ENCODE measurements at places on chromosomes 6 and 20.

- DNase-seq = no peak
Measured at GRCh38 chr20:9610665-9611064, 96.3 kb downstream of the LAMP5 start.

- DNase-seq = no peak
Measured at GRCh38 chr6:16271428-16271827, 33.0 kb downstream of the GMPR start.

DNA sequence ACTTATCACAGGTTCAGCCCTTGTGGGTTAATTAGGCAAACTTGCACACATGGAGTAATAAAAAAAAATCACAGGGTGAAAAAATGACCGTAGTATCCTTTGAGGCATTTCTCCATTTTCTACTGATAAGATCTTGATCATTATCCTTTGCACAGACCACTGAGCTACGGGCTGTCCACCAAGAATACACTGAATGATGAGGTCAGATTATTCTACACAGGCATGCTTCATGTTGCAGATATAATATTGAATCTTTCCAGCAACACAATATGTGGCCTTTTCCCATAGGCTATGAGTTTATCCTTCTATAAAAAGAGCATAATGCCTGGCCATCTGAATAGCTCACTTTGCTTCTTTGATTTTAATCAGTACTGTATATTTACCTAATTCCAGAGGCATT, 168.9 kb downstream of the FRK start:
- no peak for DNase-seq

GRCh38 chr6:119326291-119327005, 23.1 kb downstream of the MAN1A1 start:
- DNase-seq = no peak

DNA sequence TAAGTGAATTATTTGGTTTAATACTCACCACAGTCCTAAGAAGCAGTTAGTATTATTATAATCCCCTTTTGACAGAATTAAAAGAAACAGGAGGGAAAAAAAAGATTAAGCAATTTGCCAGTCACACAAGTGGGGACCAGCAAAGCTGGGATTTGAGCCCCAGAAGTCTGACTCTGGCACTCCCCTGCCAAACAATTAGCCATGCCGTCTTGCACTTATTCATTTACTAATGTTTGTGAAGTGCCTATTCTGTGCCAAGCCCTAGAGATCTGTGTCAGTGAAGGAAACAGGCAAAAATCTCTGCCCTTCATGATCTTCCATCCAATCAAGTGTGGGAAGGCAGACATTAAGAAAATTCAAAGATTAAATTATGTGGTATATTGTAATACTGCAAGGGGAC, 126.0 kb upstream of the TOP1 start:
- DNase-seq = no peak
